ENCODE measurements at places on chromosomes 6 and 20. TPM values are rescaled to one million over a fixed set of nuclear protein-coding genes. Genes with fewer than 3 reads are reported as not detected.

- no peak for DNase-seq
Observed at GRCh38 chr20:43658069-43658722, 8.7 kb upstream of the MYBL2 start.

- no peak for DNase-seq
Observed at GRCh38 chr6:130985115-130985514, 77.9 kb downstream of the EPB41L2 start.

EPHA7 gene
- total RNA-seq, result 1.5 TPM

HLA-DOB gene
- 0.32 TPM for total RNA-seq

DNA sequence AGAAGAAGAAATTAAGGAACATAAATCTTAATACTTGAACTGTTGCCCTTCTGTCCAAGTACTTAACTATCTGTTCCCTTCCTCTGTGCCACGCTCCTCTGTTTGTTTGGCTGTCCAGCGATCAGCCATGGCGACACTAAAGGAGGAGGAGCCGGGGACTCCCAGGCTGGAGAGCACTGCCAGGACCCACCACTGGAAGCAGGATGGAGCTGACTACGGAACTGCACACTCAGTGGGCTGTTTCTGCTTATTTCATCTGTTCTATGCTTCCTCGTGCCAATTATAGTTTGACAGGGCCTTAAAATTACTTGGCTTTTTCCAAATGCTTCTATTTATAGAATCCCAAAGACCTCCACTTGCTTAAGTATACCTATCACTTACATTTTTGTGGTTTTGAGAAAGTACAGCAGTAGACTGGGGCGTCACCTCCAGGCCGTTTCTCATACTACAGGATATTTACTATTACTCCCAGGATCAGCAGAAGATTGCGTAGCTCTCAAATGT is 17.1 kb downstream of the IRF4 start:
- peak; percentile 63 for DNase-seq

NFYA gene
- 12.1 TPM for total RNA-seq

DNA sequence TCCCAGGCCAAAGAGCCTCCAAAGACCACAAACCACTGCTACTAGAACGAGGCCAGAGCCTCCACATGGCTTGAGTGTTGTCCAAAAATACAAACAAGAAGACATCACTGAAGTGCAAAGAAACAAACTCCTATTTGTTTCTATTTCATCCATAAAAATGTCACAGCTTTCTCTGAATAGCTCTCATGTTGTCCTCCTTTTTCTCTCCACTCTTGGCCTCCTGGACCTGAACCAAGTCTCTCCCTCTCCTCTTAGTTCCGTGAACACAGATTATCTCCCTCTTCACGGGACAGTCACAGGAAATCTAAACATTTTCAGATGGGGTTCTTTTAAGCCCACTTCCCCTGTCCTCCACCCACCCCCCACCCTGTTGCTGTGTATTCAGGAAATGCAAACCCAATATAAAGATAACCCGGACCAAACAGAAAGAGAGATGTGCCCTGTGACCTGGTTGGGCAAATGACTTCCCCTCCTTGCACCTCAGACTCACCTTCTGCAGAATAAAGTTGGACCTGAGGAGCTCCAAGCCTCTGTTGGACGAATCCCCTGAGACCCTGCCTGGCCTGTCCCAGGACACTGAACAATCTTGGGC is 75.8 kb upstream of the MRPS10 start:
- no peak for DNase-seq

EDN3 gene
- total RNA-seq, result not detected

TOMM6 gene
- 216 TPM for total RNA-seq

RIMS1 gene
- total RNA-seq, result 1.2 TPM

DNA sequence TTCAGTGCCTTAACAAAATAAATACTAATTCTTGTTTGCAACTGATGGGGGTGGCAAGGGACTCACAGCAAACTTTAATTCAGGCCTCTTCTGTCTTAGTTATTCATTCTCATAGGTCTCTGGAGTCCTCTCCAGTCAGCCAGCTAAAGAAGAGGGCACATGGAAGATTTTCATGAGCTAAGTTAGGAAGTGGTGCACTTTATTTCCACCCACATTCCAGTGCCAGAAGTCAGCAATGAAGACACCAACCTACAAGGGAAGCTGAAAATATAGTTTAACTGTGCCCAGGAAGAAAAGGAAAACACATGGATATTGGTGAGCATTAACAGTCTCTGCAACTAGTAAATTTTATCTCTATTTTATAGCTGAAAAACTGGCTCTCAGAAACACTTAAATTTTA is 16.7 kb upstream of the IRAK1BP1 start:
- no peak for DNase-seq
